NT2/D1 (cell line): ENCODE measurements at places on chromosomes 3 and 15.
A peak's percentile ranks its signal among the peaks of the same experiment; 100 is the strongest.

GRCh38 chr3:43534675-43535074 is 87.1 kb downstream of the ANO10 start:
- DNase-seq: no peak

DNA sequence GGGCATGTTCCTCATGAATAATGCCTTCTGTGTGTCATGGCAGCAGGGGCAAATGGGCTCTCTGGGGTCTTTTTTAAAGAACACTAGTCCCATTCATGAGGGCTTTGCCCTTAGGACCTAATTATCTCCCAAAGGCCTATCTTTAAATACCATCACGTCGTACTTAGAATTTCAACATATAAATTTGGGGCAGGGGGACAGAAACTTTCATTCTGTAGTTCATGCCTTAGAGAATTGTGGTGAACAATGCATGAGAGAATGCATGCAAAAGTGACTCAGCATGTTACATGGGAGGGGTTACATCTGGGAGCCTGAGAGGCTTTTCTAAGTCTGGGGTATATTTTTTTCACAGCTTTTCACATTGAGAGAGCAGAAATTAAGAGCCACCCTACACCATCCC is 208.5 kb upstream of the ROPN1 start:
- DNase-seq: no peak

DNA sequence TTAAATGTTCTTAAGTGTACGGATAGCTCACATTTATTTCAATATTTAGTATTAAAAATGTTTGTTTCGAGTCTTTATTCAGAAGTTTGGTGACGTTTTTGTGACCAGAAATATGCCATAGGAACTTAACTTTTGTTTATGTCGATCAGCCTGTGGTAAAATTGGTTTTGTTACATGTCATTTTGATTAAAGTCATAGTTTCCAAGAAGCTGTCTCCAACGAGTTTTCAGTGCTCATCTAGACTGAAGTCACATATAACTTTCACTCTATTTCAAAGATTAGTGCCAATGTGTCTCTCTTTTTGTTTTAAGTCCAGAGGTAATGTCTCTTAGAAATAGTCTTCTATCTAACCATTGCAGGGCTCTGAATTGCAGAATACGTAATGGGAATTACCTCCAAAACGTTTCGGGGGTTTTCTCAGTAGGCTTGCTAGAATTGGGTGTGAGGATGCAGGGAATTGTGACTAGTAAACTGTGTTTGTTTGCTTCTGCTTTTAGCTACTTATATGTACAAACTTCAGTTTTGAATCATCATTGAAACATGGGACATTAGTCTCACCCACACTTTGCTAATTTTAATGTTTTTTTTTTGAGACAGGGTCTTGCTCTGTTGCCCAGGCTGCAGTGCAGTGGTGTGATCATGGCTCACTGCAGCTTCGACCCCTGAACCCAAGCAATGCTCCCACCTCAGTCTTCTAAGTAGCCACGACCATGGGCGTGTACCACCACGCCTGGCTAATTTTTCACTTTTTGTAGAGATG is 3.0 kb downstream of the BUB1B start:
- DNase-seq: no peak

- DNase-seq: no peak
Observed at GRCh38 chr3:156659260-156659659, 15.1 kb upstream of the TIPARP start.

GRCh38 chr3:157515398-157515797 is 12.2 kb upstream of the VEPH1 start:
- no peak for DNase-seq

GRCh38 chr3:195116407-195117185 is 154.4 kb downstream of the XXYLT1 start:
- DNase-seq: no peak

GRCh38 chr15:101784644-101785043 is 18.7 kb upstream of the OR4F6 start:
- no peak for DNase-seq

- DNase-seq: no peak
Observed at GRCh38 chr3:61058836-61059235, 192.4 kb downstream of the FHIT start.

- DNase-seq: no peak
Observed at GRCh38 chr3:31255007-31255581, 277.6 kb upstream of the STT3B start.

GRCh38 chr15:101781928-101782327 is 21.4 kb upstream of the OR4F6 start:
- no peak for DNase-seq

DNA sequence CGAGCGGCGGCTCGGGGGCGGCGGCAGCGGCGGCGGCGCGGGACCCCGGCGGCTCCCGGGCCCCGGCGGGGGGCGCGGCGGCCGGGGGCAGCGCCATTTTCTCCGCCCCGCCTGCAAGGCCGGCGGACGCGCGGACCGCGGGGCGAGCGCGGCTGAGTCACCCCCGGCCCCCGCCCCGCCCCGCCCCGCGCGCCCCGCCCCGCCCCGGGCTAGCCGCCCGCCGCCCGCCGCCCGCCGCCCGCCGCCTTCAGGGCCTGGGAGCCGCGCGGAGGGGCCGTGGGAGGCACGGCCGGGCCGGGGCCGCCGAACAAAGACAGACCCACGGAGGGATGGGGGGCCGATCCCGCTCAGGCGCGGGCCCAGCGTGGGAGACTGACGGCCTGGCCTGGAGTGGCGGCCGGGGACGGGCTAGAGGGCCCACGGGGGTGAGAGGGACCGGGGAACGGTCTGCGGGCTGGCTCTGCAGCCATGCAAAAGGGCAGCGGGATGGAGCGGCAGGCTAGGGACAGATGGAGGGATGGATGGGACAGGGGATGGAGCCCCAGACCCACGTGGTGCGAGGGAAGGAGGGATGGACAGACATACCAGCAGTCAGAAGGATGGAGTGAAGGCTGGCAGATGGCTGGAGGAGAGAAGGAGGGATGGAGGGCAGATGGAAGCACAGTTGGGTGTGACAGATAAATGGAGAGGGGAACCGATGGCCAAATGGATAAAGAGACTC is at the start of gene EIF4E3:
TSS of gene EIF4E3 (minus strand) at position 132 of the 721 bp plus-strand sequence. CDS start at position 97, 35 bp downstream.
- no peak for DNase-seq

- no peak for DNase-seq
Observed at GRCh38 chr15:98012354-98012753, 51.9 kb downstream of the ARRDC4 start.

DNA sequence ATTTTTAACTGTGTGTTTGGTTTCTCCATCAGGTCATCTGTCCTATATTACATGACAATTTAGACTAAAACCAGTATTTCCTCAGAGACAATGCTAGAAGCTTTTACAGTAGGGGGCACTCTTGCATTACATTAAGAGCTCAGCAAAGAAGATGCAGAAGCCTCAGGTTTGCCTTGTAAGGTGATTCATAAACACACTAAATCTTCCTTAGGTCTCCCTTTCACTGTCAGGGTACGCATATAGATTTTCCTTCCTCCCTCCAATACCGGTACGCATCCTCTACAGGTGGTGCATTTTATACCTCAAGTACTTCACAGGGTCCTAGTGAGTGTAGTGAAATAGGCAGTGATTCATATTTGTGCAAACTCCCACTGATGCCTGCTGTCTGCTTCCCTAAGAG is 46.5 kb downstream of the CD86 start:
- DNase-seq: peak; percentile 57

DNA sequence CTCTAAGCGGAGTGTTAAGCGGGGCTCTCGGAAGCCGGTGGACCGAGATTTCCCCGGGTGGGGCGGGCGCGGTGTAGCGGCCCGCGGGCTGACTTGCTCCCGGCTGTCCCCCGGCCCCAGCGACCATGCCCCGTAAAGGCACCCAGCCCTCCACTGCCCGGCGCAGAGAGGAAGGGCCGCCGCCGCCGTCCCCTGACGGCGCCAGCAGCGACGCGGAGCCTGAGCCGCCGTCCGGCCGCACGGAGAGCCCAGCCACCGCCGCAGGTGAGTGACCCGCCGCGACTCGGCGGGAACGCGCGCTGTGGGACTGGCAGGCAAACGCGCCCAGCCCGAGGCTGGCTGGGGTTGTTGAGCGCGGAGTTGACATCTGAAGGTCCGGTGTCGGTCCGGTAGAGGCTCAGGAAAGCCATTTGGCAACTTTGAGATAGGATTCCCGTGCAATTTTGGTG is 1.3 kb downstream of the SMC4 start:
- DNase-seq: no peak

GRCh38 chr15:39685999-39686613 is 96.5 kb downstream of the FSIP1 start:
- DNase-seq: no peak

- peak; percentile 23 for DNase-seq
Observed at GRCh38 chr3:63228677-63229076, 49.4 kb upstream of the SYNPR start.

- DNase-seq: no peak
Observed at GRCh38 chr15:75123395-75123794, 78.3 kb upstream of the C15orf39 start.

DNA sequence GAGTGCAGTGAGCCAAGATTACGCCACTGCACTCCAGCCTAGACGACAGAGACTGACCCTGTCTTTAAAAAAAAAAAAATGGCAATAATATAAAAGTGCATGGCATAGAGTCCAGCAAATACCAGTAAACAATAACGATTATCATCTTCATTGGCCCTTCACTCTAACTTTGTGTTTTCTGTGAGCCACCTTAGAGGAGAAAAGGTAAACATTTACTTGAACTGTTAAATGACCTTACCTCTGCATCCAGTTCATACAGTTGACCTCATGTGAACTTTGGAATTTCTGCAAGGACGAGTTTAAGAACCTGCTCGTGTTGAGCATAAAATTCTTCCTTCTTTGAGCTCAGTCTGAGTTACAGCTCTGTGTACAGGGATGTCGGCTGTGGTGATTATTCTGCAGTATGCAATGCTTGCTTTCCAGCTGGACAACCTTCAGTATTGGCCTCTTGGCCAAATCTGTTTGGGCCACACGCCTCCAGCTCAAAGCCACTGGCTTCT is 56.6 kb downstream of the RLBP1 start:
- no peak for DNase-seq

DNA sequence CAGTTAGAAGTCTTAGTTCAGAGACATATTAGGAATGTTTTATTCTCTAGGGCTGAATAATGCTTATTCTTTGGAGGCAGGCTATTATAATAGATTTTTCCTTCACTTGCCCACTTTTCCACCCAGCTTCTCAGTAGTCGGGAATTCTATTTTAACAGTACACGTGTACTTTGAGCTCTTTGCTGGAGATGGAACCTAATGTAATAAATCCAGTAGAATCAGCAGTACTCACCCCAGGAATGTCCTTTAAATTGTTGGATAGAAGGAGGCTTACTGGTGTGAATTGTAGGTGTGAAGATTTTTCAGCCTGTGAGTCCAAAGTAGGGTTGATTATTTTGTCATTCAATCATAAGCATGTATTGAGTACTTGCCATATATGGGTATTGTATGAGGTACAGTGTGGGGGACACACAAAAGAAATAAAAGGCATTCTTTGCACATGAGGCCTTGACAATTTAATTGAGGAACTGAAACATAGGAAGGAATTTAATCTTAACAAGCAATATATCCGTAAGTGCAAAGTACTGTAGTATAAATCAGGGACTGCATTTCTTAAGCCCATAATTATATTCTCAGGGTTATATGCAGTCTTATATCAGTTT is 29.5 kb upstream of the MGA start:
- no peak for DNase-seq

DNA sequence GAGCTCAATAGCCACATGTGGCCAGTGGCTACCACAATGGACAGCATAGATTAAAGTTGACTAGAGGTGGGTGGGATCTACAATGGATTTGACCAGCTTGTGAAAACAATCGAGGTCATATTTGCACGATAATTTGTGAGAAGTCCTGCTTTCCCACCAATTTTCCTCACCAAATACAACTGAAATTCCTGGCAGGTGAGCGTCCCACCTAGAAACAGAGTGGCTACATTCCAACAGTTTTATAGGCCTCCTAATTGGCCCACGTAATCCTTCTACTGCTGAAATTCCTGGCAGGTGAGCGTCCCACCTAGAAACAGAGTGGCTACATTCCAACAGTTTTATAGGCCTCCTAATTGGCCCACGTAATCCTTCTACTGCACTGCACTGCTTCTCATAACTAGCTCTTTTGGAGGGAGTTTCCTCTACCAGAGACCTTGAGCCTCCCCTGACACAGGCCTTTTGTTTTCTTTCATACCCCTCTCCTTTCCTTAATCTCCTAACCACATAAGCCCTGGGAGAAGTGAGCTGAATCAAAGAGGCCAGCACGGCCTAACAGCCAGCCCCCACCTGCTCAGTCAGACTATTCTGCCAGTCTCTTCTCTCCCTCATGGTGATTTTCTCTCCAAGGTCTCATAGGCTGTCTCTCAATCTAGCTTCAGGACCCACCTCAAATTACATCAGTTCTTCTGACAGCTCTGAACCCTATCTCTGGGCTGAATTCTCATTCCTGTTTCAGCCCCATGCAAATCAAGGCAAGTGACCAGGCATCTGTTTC is 80.2 kb downstream of the BFSP2 start:
- DNase-seq: no peak
